ENCODE measurements at places on chromosomes 5 and 9.

DNA sequence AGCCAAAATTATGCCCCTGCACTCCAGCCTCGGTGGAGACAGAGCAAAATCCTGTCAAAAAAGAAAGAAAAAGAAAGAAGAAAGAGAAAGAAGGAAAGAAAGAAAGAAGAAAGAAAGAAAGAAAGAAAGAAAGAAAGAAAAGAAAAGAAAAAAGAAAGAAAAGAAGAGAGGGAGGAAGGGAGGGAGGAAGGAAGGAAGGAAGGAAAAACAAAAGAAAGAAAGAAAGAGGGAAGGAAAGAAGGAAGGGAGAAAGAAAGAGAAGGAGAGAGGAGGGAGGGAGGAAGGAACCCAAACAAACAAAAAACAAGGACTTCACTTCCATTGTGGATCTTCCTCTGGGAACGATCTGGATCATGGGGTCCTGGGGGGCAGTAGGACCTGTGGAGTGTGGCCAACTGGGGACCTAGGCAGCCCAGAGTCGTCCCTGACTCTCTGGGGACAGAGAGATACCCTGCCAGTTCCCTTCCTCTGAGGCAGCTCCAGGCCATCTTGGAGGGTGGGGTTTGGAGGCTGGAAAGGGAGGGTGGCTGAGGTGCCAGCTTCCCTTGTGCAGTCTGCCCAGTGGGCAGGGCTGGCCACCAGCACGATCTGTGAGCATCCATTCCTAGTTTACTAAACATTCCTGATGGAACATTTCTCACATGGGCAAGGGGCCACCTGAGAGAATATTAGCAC, 216.8 kb downstream of the PAX5 start:
- no peak for DNase-seq

DNA sequence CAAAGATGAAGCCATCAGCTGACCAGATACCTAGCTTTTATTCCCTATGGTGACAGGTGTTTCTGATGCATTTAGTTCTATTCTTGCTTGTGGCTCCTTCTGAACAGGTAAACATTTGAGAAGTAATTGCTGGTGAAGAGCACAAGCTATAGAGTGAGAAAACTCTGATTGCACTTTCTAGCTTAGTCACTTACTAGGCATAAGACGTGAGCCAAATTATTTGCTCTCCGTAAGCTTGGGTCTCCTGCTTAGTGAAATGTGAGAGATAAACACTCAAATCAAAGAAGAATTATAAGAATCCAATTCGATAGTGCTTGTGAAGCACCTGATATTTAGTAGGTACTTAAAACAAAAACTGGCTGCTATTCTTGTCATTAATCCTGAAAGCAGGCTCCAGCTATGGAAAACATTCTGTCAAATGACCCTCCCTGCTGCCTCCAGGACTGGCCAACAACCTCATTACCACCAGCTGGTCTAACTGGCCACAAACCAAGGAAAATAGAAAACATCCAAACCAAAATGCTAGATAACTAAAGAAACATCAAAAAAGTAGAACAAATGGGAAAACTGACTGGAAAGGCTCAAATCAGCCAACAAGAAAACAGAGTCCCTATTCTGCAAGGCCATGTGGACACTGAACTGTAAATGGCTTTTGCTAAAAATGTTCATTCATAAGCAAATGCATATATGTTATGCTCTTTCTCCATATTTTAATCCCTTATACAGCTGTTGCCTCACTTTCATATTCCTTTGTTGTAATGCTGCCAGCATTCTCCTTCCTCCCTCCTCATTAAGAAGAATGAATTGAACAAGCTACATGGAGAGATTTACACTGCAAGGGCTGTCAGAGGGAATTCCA, 616.1 kb downstream of the DTWD2 start:
- DNase-seq, result no peak

- DNase-seq, result no peak
These were observed 418.6 kb upstream of the TYRP1 start for GRCh38 chr9:12274577-12274976.

DNA sequence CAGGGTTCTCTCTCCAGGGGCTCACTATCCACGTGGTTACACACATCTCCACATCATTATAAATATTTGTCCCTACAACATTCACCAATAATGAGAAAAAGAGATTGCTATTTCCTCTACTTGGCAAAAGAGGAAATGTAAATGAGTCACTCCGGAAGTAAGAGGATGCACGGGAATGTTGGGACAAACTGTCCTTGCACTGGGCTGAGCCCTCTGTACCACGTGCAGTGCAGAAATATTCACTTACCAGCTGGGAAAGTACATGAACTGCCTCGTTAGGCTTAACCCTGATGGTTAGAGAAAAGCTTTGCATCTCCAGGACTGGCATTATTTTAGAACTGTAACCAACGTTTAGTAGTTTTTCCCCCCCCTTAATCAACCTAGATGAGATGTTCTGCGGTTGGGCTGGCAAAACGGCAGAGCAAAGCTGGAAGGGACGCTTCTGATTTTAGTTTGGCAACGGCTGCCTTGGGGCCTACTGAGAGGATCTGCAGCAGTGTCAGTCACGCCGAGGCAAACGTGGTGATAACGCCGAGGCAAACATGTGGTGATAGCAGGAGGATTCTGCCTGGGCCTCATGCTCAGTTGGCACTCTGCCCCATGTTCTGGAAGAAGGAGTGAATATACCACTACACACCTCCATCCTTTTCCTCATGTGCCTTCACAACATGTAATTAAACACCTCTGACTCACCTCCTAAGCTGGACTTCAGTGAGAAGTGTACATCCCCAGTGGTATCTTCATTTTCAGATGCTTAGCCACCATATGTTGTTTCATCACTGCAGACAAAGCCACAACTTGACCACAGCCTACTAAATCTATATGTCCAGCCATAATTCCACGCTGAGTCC, 661.4 kb upstream of the KLF4 start:
- DNase-seq, result no peak

GRCh38 chr5:8241558-8241957, 372.6 kb downstream of the MTRR start:
- no peak for DNase-seq

- DNase-seq, result no peak
These were observed 121.6 kb downstream of the ADAMTSL1 start for GRCh38 chr9:18595597-18595996.

GRCh38 chr5:125346316-125346715, 599.9 kb upstream of the ZNF608 start:
- no peak for DNase-seq

DNA sequence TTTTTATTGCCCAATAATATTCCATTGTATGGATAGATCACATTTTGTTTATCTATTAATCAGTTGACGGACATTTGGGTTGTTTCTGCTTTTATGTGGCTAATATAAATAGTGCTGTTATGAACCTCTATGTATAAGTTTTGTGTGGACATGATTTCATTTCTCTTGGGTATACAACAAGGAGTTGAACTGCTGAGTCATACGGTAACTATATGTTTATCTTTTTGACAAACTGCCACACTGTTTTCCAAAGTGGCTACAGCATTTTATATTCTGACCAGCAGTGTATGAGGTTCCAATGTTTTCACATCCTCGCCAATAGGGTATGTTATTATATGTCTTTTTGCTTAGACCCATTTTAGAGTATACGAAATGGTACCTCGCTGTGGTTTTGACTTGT, 264.3 kb downstream of the RFX3 start:
- DNase-seq, result no peak

DNA sequence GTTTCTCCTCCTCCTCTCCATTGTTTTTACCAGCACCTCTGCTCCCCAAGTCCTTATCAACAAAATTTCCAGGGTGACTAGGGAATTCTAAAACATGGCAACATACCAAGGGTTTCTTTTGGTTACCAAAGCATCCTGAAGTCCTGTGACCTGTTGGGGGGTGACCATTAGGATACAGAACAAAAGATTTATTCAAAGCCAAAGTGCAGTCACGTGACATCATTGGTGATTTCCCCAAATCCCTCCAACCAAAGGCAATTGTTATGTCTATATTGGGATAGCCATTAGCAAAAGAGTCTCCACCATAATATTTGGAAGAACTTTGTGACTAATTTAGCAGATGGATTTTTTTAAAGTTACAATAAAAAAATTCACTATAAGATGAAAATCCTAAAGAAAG, 168.4 kb downstream of the TRPM6 start:
- no peak for DNase-seq

- DNase-seq, result no peak
These were observed 464.2 kb downstream of the SPOCK1 start for GRCh38 chr5:137034764-137035479.

DNA sequence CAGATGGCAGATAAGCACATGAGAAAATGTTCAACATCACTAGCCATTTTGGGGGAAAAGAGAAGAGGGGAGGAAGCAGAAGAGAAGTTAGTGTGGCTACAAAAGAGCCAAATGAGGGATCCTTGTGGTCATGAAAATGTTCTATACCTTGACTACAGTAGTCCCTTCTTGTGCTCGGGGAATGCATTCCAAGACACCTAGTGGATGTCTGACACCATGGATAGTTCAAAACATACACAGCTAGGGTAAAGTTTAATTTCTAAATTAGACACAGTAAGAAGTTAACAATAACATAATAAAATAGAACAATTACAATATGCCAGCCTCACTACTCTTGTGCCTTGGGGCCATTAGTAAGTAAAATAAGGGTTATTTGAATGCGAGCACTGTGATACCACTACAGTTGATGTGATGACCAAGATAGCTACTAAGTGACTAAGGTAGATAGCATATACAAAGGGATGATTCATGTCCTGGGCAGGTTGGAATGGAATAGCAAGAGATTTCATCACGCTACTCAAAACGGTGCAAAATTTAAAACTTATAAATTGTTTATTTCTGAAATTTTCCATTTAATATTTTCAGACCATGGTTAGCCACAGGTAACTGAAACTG, 344.1 kb downstream of the NR2F1-AS1 start:
- no peak for DNase-seq

GRCh38 chr9:89400403-89401116, 82.3 kb downstream of the SECISBP2 start:
- DNase-seq, result no peak

- no peak for DNase-seq
These were observed 2.1 kb downstream of the C9orf153 start for GRCh38 chr9:86257391-86257790.

- DNase-seq, result no peak
These were observed 251.0 kb upstream of the RIOK2 start for GRCh38 chr5:97434021-97434420.

GRCh38 chr9:89386797-89387196, 68.5 kb downstream of the SECISBP2 start:
- DNase-seq, result no peak

DNA sequence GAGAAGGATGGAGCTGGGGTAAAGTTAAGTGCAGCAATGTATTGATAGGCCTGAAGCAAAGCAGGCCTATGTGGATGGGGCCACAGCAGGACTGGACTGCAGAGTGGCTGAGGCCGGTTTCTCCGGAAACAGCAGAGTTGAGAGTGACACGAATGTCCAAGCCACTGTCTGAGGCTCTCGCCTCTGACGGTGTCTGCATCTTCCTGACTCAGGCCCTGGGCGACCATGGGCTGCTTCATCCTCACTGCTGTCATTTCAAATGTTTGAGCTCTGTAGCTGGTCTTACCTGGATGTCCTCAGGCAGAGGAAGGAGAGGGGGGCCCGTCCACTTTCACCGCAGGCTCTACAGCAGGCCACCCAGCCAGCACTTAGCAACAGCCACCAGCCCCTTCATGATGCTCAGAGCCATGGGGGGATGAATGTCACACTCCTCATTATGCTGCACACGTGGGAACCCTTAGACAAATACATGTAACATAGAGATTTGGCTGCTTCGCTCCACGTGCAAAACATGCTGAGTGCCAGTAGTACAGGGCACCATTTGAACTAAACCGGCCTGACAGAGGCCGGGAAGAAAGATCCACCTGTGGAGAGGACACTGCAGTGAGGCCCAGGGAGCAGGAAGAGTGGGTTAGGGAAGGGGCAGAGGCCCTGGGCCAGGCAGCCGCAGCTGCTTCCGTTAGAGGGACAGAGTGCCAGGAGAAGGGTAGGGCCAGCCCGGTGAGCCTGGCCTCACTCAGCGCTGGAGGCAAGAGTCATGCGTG, 31.7 kb upstream of the NXNL2 start:
- DNase-seq, result no peak

GRCh38 chr5:133456933-133457402, 155.4 kb downstream of the FSTL4 start:
- DNase-seq, result no peak

GRCh38 chr5:80619086-80619485, 35.4 kb upstream of the MSH3 start:
- DNase-seq, result no peak

DNA sequence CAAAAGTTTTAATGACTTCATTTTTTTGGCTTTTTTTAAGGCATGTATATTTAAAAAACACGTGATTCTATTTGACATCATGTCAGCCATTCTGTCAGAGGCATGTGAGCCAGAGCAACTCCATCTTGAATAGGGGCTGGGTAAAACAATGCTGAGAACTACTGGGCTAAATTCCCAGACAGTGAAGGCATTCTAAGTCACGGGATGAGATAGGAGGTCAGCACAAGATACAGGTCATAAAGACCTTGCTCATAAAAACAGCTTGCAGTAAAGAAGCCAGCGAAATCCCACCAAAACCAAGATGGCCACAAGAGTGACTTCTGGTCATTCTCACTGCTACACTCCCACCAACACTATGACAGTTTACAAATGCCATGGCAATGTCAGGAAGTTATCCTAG, 1000.6 kb upstream of the DMAC1 start:
- DNase-seq, result no peak

GRCh38 chr9:7451062-7451461, 348.5 kb downstream of the DMAC1 start:
- no peak for DNase-seq

DNA sequence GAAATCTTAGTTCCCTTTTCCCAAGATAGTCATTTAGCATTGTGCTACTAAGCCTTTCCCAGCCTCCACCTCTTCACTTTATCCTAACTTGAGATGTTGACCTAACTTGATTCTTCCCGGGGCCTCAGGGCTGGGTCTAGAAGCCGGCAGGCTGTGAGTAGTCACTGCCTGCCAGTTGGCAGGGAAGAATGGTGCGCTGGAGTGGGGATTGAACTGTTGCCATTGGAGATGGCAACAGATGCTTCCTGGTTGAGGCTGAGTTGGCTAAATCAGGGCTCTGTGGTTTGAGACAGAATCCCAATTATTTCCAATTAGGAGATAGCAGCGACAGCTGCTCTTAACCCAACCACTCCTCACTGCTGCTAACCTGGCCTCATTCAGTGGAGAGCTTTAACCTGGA, 343.1 kb downstream of the BRINP1 start:
- DNase-seq, result no peak

GRCh38 chr9:96201140-96201539, 100.8 kb downstream of the HSD17B3 start:
- DNase-seq, result no peak

- no peak for DNase-seq
These were observed 23.0 kb downstream of the GDNF start for GRCh38 chr5:37816883-37817282.

DNA sequence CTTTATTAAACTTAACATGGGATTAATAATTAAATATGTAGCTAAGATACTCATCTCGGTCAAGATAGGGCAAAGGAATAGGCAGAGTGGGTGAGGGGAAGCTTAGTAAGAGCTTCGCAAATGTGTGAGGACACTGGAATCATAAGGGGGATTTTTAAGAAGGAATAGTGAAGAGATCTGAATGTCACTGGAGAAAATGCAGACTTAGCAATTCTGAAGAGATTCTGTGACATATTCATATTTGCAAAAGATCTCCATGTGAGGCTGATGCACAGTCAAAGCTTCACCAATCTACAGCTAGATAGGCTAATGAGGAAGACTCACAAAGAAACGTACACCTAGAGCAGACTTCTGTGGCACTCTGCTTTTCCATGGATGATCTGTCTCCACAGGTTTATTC, 1202.8 kb upstream of the CDH6 start:
- DNase-seq, result no peak

All from activated T-cell treated with anti-CD3 and anti-CD28 coated beads, Interleukin-2, amount 50 U/mL, for 72 hours (primary cell).